Fibroblast of skin of abdomen (primary cell): ENCODE measurements at places on chromosomes 5 and 9.

DNA sequence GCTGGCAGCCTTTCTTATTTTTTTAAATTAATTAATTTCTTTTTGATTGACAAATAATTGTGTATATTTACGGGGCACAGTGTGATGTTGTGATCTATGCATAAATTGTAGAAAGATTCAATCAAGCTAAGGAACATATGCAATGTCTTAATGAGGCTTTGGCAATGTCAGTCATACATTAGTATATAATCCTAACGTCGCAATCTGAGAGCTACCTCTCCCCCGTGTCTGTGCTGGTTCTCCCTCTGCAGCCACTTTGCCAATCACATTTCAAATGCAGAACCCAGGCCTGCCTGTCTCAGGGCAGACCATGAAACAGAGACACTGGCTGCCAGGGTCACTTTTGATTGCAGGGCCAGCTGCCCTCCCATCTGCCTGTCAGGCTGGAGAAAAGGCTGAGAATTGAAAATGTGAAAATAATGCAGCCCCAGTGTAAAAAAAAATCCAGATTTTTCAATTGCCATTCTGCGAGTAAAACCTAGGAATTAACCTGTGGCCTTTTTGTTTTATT, 56.3 kb downstream of the SLC24A2 start:
- DNase-seq, result no peak

DNA sequence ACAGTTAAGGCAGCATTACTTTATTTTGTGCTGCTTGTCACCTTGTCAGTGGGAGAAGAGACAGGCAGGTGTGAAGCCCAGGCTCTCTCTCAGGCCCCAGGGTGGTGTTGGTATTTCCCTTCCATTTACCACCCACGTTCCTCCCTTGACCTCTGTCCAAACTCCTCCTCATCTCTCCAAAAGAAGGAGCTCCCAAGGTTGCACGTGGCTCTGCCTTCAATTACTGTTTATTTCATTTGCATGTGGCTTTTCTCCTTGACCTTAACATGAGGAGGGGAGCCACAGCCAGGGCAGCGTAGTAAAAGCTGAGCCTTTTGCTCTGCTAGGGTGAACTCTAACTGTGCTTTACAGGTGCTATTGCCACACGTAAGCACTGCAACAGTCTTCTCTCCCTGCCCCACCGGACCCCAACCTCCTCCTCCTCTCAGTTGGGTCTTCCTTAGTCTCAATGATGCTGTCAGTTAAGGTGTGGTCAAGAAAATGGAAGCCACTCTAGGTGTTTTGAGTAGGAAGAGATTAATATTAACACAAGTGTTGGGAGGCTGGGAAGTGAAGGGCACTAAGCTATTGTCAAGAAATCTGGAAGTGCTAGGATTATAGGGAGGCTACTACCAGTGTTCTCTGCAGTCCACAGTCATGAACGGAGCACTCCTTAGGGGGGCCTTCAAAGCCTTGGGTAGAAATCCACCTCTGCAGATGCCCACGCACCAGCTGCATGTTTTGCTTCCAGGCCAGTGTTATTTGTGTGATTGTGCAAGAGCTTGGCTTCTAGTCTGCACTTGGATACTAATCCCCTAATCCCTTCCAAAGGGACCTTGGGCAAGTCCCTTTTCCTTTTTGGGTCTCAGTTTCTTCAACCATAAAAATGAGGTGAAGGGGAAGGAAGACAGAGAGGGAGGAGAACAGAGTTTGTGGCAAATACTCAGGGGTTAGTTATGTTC, 3.9 kb upstream of the ALDH1B1 start:
- peak; percentile 49 for DNase-seq

GRCh38 chr5:1292139-1292538, 2.7 kb downstream of the TERT start:
- DNase-seq, result no peak

DNA sequence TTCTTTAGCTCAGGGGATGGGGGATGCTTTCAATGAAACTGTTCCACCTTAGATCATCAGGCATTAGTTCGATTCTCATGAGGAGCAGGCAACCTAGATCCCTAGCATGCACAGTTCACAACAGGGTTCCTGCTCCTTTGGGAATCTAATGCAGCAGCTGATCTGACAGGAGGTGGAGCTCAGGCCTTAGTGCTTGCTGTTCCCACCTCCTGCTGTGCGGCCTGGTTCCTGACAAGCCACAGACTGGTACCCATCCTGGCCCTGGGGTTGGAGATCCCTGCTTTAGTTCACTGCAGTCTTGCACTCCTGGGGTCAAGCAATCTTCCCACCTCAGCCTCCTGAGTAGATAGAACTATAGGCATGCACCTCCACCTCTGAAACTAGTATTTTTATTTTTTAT, 1369.8 kb upstream of the NUDT12 start:
- DNase-seq, result no peak

DNA sequence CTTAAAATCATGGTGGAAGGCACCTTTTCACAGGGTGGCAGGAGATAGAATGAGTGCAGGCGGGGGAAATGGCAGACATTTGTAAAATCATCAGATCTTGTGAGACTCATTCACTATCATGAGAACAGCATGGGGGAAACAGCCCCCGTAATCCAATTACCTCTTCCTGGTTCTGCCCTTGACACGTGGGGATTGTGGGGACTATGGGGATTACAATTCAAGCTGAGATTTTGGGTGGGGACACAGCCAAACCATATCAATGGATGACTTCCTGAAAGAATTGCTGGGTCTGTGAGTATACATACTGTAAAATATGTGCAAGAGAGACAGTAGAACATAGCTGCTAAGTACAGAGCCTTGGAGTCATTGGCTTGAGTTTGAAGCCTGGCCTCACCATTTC, 47.0 kb downstream of the KIAA1958 start:
- no peak for DNase-seq

GRCh38 chr5:19044311-19044710, 943.7 kb downstream of the CDH18 start:
- DNase-seq, result no peak

DNA sequence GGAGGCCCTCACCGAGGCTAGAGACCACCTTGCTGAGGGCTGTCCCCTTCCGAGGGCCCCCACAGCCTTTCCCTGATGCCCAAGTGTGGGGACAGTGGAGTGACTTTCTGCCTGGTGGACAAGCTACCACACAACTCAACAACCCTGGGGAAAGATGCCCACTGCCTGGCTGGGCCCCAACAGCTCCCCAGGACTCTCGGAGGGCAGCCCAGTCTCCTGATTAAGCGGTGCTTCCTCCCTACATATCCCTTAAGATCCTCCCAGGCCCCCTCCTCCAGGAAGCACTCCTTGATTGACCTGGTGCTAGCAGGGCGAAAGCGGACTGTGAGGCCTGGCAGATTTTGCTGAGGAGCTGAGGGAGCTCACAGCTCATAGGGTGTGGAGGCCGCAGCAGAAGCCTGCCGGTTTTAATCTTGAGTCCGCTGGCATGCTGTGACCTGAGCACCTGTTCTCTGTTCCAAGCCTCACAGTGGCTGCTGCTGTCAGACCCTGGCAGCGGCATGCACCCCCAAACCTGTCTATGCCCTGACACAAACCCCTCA, 2.2 kb downstream of the NSMF start:
- DNase-seq, result no peak

GRCh38 chr5:115271295-115272050, 8.8 kb upstream of the PGGT1B start:
- no peak for DNase-seq

- DNase-seq, result no peak
Measured at GRCh38 chr9:36891341-36891811, 142.7 kb downstream of the PAX5 start.

DNA sequence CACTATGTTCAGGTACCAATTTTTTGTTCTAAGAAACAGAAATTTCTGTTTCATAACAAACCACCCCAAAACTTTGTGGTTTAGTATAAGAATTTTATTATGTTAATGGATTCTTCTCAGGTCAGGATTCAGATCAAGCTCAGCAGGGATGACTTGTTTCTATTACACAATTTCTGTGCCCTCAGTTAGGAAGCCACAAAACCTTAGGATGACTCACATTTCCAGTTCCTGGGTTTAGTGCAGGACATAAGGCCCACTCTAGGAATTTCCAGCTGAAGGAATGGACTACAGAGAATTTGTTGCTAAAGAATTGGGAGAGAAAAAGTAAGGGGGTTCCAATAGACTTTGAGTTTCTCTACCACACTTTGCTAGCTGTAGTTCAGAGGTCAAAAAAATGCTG, 629.3 kb downstream of the ANXA1 start:
- DNase-seq, result peak; percentile 34

GRCh38 chr9:93254061-93254481, 70.1 kb downstream of the WNK2 start:
- no peak for DNase-seq

DNA sequence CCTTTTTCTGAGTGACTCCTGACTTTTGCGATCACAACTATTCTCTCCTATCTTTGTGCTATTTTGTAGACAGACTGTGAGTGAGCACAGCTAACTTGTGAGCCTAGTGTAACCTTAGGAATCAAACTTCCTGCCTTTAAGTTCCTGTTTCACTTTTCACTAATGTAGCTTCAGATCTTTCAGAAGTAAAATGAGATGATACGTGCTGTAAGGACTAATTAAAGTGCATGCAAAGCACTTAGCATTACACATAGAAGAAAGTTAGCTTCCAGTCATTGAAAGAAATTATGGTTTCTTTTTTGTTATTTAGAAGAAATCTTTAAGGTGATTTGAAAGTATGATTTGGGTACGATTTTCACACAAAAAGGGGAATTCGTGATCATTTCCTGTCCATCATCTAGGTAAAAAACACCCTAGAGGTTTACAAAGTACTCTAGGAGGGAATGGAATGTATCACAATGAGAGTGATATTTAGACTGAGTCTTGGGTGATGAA, 122.7 kb downstream of the ST8SIA4 start:
- DNase-seq, result no peak

DNA sequence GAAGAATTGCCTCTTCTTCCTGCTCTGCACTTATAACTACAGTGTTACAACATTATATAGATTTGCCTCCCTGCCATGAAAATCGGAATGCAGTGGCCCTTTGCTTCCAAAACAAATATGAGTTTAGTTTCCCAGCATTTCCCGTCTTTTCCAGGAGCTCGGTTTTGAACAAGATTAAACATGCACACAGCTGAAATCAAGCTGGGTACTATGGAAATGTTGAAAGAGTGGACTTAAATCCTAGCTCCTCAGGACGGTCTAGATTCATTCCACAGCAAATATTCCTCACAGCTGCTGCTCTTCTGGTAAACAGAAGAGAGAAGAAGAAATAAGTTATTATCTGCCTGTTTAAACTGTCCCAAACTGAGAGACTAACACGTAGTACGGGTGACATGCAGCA, 161.4 kb downstream of the PIK3R1 start:
- DNase-seq, result peak; percentile 12
